Daoy (cell line): ENCODE measurements at places on chromosomes 7 and 10.
A peak's percentile ranks its signal among the peaks of the same experiment; 100 is the strongest.

DNA sequence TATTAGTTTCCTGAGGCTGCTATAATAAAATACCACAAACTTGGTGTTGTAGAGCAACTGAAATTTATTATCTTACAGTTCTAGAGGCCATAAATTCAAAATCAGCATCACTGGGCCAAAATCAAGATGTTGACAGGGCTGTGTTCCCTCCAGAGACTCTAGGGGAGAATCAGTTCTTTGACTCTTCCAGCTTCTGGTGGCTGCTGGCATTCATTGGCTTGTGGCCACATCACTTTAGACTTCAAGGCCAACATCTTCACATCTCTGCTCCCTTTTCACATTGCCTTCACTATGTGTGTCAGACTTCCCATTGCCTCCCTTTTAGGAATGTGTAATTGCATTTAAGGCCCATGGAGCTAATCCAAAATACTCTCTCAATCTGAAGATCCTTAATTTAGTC lies 1.6 kb upstream of the MRPS33 start:
- DNase-seq = no peak

GRCh38 chr7:51289623-51290303 lies 26.8 kb downstream of the COBL start:
- no peak for DNase-seq

GRCh38 chr7:88985295-88985694 lies 189.8 kb upstream of the TEX47 start:
- DNase-seq = no peak

- DNase-seq = no peak
These were observed 128.6 kb downstream of the TRRAP start for GRCh38 chr7:99006739-99007424.

DNA sequence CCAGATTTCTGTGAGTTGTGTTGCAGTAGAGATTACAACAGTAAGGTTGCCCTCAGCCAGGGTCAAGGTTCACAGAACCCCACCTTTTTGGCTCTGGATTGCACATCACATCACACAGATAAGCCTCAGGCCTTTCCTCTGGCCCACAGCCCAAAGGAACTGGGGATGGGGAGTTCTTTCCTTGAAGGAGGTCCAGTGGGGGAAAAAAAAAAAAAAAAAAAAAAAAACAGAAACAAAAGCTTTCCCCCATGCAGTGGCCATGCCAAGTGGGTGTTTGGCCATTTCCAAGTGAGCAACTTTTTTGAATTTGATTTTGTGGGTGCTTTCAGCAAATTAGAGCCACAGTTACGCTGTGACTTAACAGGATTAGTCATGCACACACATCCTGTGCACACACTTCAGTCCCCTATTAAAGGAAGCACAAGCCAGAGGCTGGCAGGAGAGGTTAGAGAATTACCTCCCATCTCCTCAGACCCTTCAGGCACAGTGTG lies 79.3 kb upstream of the NANOS1 start:
- DNase-seq = peak; percentile 73

DNA sequence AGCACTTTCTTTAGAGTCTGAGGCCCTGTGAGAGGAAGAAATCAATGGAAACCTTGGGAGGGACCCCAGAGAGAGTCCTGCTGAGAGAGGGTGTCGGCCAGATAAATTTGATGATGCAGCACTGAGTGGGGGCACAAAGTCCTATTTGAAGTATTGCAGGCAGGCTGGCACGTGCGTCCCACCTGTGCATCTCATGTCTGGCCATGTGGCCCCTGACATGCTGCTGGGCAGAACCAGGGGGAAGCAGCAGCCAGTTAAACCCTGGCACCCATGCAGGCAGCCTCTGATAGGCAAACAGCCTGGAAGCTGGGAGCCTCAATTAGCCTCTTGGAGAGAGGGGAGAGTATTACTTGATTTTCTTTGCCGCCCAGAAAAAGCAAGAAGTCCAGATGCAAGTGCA lies 180.9 kb downstream of the PLXNA4 start:
- DNase-seq = no peak

- DNase-seq = no peak
These were observed 3.4 kb upstream of the CUZD1 start for GRCh38 chr10:122849090-122849489.

GRCh38 chr7:138784692-138785091 lies 13.1 kb upstream of the TMEM213 start:
- DNase-seq = no peak

GRCh38 chr7:288671-289101 lies 1.3 kb upstream of the FOXL3 start:
- no peak for DNase-seq

DNA sequence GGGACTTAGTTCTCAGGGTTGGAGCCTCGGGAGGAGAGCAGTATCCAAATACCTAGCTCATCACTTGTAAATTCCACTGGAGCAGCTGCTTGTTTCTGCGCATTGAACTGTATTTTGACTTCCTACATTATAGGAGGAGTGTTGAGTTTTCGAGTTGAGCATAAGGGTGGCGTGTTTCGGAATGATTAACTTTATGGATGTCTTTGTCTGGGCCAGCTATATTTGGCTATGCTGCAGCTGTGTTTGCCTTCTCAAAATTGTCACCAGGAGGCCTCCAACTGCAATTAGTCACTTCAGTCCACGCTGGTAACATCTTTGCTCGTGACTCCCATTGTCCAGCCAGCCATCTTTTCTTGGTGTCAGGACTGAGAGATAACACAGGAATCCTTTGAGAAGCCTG lies 9.1 kb downstream of the CELF2 start:
- DNase-seq = no peak

DNA sequence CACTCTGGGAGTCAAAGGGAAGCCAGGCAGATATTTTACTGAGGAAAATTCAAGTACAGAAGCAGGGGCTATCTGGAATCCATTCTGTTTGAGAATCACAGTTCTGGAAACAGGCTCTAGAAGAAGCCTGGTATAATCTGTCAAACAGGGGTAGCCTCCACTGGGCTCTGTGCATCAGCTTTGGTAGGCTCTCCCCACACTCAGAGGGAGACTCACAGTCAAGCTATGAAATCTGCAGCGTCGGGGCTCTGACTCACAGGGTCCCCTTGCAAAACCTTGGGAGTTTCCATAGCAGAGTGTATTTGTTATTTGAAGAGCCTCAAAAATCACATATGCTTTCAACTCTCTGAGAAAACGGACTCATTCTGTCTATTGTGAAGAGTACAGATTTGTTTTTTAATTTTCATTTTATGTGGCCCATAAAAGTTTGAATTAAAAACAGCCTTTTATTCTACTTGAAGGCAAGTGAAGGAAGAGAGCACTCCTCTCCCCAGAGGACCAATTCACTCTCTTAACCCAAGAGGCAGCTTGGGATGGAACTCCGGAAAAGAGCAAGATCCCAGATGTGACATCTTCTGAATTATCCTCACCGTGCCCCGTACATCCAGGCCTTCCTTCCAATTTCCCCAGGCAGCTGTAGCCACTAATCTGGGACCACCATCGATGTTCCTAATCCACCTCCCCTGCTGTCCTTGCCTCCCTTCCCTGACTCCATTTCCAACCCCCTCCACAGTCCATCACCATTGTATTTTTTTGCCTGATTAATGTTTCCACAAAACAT lies 590.9 kb upstream of the MGMT start:
- peak; percentile 74 for DNase-seq

DNA sequence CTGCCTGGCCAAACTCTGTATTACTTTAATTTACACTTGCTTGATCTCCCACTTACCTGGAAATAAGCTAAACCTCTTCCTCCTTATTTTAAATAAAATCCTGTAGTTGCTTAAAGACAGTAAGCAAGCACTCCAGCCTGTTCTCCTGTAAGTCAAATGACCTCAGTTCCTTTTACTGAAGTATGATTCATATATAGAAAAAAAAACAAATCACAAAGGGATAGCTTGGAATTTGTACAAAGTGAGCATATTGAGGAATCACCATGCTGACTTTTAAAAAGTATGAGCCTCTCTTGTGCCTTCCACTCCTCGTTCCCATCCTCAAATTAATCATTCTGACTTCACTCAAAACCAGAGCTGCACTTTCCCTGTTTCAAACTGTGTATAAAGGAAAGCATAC lies 52.0 kb downstream of the C10orf90 start:
- no peak for DNase-seq

DNA sequence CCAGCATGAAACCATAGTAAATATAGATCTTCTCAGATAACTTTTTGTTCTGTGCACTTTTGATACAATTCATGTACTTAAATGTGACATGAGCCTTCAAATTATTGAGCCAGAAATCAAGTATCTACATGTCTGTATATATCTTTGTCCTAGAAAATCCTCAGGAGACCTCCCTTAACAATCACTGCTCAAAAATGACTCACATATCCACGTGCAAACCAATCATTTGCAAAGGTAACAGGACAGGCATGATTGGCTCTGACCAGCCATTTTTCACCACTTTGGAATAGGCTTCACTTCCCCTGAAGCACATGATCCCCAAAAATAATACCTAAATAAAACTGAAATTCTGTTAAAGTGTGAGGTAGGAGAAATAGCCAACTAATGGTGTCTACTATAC lies 902.5 kb downstream of the PCDH15 start:
- DNase-seq = no peak

GRCh38 chr10:42971251-42971599 lies 105.6 kb upstream of the RET start:
- no peak for DNase-seq

DNA sequence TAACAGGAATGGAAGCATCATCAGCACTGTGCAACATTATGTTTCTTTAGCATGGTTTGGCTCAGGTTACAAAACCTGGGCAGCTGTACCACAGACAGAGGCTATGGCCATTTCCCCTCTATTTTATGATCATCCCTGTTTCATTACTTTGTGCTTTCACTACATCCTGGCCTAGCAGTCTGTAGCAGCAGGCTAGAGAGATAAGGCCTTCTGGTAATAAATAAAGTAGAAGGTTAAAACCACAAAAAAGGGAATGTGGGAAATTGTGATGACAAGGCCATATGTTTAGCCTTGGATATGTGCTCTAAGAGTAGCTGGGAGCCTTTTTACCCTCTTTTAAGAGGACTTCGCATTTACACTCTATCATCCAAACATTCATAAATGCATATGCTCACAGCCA lies 266.2 kb upstream of the PHF14 start:
- DNase-seq = no peak

DNA sequence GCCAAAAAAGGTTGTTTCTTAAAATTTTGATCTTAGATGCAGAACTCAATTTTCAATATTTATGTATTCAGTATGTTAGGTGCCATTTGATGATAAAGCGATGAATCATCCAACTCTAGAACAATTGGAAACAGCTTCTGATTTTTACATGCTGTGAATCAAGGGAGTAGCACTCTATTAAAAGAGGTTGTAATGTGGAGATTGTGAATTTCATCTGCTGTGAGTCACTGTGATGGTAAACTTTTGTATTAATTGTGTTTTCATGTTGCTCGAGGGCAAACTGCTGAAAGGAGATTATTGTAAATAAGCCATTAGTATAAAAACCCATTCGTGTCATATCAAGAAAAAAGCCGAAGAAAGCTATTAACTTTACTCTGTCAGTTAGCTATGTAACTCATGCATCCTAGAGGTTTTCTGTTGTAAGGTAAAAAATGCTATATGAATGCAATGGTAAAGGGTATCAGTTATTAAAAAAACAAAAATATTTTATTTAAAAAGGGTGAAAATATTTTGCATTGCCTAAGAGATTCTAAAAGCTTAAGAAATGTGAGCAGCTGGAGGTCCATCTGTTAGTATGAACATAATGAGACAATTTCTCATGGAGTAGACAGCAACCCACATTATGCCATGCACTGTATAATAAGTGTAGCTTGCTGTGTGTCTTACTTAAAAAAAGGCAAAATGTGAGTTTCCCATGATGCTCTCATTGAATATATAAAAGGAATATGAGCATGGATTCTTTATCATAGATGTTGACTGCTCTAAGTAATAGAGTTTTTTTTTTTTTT lies 511.0 kb upstream of the PCDH15 start:
- no peak for DNase-seq

GRCh38 chr7:137480401-137480800 lies 136.9 kb upstream of the PTN start:
- DNase-seq = no peak

GRCh38 chr10:14023673-14024328 lies 306.9 kb downstream of the FRMD4A start:
- no peak for DNase-seq

GRCh38 chr10:103799341-103799740 lies 56.0 kb downstream of the SH3PXD2A start:
- DNase-seq = no peak

DNA sequence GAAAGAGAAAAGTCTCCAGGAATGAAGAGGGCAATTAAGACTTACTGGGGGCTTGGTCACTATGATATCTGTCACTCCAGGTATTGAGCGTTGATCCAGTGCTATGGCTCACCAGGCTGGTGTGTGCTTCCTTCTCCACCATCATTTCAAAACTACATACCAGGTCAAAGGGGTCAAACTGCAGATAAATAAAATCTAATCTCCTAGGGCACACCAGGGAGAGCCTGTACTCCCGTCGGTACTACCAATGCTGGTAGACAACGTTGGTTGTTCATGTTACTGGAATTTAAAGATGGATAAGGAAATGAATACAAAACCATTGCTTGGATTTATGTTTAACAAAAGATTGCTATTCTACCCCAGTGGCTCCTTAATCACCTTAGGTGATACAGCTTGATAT lies 118.3 kb downstream of the MYO3A start:
- DNase-seq = no peak

- DNase-seq = no peak
These were observed 760.0 kb downstream of the PHTF2 start for GRCh38 chr7:78558566-78558965.

- no peak for DNase-seq
These were observed 170.9 kb downstream of the LRMDA start for GRCh38 chr10:75602341-75602740.

DNA sequence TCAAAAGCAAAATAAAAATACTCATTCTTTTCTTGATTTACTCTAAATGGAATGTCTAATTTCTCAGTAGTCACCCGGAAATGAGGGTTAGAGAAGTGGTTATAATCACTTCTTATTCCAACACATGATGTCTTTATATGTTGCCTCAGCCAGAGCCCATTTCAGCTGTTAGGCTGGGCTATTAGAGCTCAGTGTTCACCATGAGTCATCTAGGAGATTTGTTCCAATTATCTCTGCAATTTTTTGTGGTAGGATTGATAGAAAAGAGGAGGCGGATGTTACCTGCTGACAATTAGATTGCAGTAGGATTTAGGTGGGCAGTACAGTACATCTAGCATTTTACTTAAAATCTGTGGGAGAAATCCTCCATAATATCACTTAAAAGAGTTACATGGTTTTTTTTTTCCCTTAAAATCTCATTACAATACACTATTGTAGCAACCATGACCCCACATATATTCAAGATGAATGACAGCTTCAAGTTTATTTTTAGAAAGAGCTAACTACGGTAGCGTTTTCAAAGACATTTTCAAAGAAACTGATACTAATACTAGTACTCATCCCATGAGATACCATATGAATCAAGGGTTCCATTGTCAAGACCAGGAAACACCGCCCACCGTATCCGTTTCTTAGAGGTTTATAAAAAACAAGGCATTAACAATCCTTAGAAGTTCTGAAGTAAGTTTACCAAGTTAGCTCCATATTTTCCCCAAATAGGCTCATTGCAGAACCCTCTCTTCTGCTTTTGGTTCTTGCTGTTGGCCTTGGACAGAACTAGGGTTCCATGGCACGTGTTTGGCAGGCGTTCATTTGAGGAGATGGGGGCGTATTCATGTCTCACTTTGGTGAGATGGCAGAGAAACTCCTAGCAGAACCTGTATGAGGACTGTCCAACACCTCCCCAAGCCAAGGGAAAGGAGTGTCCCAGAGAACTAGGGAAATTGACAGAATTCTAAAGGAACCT lies 10.4 kb downstream of the CPA2 start:
- DNase-seq = peak; percentile 79
